DND-41 (cell line): ENCODE measurements at places on chromosomes 2 and 18.

DNA sequence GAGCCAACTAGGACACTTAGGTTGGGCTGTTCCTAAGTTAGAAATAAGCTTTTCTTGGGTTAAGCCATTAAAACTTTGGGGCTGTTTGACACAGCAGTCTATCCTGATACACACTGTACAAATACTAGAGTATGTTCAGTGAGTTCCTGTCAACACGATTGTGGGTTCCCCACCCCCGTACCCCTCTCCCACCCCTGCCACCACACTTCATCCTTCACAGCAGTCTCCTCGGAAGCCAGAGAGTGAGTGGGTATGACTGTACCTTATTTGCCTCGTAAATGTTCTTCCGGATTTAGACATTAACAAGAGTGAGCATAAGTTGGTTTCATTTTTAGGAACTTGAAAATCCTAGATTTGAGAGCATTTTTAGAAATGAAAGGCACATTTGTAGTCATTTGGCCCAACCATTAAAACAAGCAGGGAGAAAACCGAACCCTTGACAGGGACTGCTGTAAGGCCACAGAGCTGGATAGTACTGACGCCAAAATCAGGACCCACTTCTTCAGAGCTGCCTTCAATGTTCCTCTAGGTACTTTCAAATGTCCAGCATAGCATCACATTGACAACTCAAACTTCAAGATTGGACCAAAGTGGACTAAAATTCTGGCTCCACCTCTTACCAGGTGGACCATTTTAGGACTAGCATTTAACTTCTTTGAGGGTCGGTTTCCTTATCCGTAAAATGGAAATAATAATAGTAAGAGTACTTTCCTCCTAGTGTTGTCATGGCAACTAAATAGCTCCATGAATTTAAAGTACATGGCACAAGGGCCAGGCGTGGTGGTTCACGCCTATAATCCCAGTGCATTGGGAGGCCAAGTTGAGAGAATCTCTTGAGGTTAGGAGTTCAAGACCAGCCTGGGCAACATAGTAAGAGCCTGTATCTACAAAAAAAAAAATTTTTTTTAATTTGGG, 166.3 kb upstream of the SERTAD2 start:
- H3K4me3 ChIP-seq, result no peak overlapping the region
- H3K36me3 ChIP-seq, result no peaks in the 10 kb centered on the region
- H3K27ac ChIP-seq, result no peak overlapping the region
- no peaks in the 10 kb centered on the region for H3K4me1 ChIP-seq
- no peak for DNase-seq
- H3K27me3 ChIP-seq, result peaks cover 1% of the 10 kb centered on the region

DNA sequence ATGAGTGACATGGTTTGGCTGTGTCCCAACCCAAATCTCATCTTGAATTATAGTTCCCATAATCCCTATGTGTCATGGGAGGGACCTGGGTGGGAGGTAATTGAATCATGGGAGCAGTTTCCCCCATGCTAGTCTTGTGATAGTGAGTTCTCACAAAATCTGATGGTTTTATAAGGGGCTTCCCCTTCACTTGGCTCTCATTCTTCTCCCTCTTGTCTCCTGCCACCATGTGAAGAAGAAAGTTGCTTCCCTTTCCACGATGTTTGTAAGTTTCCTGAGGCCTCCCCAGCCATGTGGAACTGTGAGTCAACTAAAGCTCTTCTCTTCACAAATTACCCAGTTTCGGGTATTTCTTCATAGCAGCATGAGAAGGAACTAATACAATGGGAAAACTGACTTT, 14.0 kb downstream of the DNAH7 start:
- H3K27ac ChIP-seq, result no peak overlapping the region
- no peak for DNase-seq
- H3K4me1 ChIP-seq, result no peaks in the 10 kb centered on the region
- H3K4me3 ChIP-seq, result no peak overlapping the region

GRCh38 chr2:241773511-241774418, 2.9 kb upstream of the GAL3ST2 start:
- H3K4me1 ChIP-seq, result no peaks in the 10 kb centered on the region
- no peaks in the 10 kb centered on the region for H3K36me3 ChIP-seq
- no peaks in the 10 kb centered on the region for H3K27me3 ChIP-seq
- no peak overlapping the region for H3K4me3 ChIP-seq

GRCh38 chr2:217810260-217810659, 192.5 kb downstream of the TNS1 start:
- H3K4me3 ChIP-seq, result no peak overlapping the region
- H3K4me1 ChIP-seq, result no peaks in the 10 kb centered on the region
- DNase-seq, result no peak
- H3K27ac ChIP-seq, result no peak overlapping the region
- no peaks in the 10 kb centered on the region for H3K36me3 ChIP-seq

DNA sequence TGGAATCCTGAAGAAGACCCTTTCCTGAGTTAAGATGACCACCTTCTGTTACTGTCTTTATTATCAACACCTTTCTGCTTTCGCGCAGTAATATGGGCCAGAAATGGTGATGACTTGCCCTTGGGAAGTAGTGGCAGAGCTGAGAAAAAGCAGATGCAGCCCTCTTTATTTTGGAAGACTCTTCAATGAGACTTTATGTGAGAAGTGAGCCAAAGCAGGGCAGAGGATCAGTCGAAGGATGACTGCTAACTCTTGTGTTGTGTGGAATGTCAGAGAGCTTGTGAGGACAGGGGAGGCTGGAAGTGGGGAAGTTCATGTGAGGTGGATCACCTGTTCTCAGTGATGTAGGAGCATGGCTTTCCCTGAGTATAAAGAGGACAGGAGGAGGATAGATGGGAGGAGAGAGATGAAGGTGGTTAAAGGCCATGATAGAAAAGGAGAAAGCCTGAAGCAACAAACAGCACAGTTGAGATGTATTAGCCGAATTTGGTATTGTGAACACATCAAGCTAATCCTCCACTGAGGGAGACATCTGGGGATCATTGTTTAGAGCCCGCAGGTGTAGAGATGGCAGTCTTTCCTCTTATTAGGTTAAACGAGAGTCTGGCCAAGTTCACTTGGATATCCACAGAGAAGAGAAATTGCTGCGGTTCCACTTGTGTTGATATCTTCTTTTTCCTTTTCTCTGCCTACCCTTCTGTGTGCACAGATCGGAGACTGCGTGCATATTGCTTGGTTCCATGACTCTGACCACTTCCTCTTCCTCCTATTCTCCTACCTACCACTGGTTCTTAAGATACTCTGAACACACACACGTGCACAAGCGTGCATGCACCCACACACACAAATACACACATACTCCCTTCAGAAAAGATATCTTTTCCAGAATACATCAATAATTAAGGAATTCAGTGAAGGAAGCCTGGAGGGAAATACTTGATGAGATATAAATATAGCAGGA, 67.4 kb downstream of the SLC9A2 start:
- no peaks in the 10 kb centered on the region for H3K4me1 ChIP-seq
- H3K36me3 ChIP-seq, result no peaks in the 10 kb centered on the region
- no peak overlapping the region for H3K4me3 ChIP-seq
- no peak overlapping the region for H3K27ac ChIP-seq
- H3K27me3 ChIP-seq, result peaks cover 19% of the 10 kb centered on the region

GRCh38 chr2:232420073-232420454, 13.4 kb downstream of the ALPG start:
- no peak overlapping the region for H3K27ac ChIP-seq

DNA sequence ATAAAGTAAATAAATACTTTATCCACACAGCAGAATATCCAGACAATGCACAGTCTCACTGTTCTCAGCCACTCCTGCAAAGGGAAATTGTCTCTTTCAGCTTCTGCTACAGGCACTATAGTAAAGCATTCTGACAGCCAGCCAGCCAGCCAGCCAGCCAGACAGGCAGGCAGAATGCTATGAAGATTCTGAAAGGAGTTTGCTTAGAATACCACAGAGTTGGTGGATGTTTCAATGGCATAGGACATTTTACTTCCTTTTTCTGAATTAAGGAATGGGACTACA, 116.1 kb upstream of the CYP26B1 start:
- no peaks in the 10 kb centered on the region for H3K27me3 ChIP-seq
- no peaks in the 10 kb centered on the region for H3K36me3 ChIP-seq
- H3K4me1 ChIP-seq, result no peaks in the 10 kb centered on the region

DNA sequence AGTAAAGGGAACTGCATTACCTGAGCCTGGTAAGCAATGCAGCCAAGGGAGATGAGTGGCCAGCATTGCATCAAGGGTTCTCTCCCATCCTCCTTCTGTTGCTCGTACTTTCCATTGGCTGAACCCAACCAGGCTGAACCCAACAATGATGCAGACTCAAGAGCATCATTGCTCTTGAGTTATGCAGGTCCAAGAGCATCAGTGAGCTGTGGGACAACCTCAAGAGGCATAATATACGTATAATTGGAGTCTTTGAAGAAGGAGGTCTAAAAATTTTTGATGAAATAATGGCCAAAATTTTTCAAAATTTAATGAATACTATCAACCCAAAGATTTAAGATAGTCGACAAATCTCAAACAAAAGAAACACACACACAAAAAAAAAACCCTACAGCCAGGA, 213.0 kb downstream of the RNF152 start:
- H3K27ac ChIP-seq, result no peak overlapping the region
- no peak for DNase-seq
- H3K4me3 ChIP-seq, result no peak overlapping the region
- no peaks in the 10 kb centered on the region for H3K4me1 ChIP-seq

DNA sequence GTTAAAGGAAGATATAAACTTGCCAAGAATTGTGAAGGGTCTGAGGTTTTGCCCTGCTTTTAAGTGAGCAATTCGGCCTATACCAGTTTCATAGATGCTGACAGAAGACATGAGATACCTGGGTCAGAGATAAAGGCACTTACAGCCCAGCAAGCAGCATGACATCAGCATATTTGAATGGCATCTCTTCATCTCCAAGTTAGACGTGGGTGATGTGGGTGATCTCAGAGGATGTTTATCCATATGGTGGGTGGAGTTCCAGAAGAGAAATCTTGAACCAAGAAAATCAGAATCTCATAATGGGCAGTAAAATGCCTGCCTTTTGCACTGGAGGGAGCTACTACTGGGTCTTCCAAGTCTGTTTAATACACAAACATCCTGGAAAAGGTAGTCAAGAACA, 44.7 kb downstream of the GYPC start:
- no peak overlapping the region for H3K4me3 ChIP-seq
- H3K4me1 ChIP-seq, result no peaks in the 10 kb centered on the region
- no peaks in the 10 kb centered on the region for H3K27me3 ChIP-seq
- DNase-seq, result no peak
- no peak overlapping the region for H3K27ac ChIP-seq
- no peaks in the 10 kb centered on the region for H3K36me3 ChIP-seq

DNA sequence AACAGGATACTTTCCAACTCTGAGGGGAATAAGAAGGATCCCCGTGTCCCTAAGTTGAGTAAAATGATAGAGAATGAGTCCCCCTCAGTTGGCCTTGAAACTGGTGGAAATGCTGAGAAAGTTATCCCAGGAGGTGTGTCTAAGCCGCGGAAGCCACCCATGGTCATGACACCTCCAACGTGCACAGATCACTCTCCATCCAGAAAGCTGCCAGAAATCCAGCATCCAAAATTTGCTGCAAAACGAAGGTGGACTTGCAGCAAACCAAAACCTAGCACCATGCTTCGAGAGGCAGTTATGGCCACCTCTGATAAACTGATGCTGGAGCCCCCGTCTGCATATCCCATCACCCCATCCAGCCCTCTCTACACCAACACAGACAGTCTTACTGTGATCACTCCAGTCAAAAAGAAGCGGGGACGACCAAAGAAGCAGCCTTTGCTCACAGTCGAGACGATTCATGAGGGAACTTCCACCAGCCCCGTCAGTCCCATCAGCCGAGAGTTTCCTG, 270.1 kb downstream of the SETBP1 start:
- H3K4me1 ChIP-seq, result no peaks in the 10 kb centered on the region
- H3K36me3 ChIP-seq, result no peaks in the 10 kb centered on the region
- no peak overlapping the region for H3K27ac ChIP-seq
- H3K4me3 ChIP-seq, result no peak overlapping the region

DNA sequence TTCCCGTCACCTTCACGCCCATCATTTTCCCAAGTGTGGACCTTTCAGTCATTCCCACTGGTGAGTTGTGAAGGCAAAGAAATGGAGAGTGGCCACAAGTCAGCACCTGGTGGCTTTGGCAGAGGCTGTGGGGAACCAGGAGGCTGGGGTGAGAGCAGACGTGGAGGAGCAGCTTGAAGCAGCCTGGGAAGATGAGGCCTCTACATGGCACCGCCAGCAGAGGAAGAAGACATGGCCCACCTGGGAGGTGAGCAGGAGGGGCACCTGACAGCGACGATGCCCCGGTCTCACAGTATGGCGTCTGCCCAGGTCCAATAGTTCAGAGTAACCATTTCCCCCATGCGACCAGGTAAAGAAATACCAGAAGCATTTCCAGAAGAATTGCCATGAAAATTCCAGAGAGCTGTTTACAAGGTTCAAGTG, 69.0 kb downstream of the TPO start:
- H3K36me3 ChIP-seq, result no peaks in the 10 kb centered on the region
- no peaks in the 10 kb centered on the region for H3K4me1 ChIP-seq
- H3K27me3 ChIP-seq, result no peaks in the 10 kb centered on the region
- DNase-seq, result no peak
- no peak overlapping the region for H3K27ac ChIP-seq
- no peak overlapping the region for H3K4me3 ChIP-seq

- H3K27me3 ChIP-seq, result peaks cover 12% of the 10 kb centered on the region
- no peaks in the 10 kb centered on the region for H3K36me3 ChIP-seq
- no peak for DNase-seq
- no peaks in the 10 kb centered on the region for H3K4me1 ChIP-seq
- no peak overlapping the region for H3K4me3 ChIP-seq
- H3K27ac ChIP-seq, result no peak overlapping the region
Observed at GRCh38 chr2:72914206-72914559, 3.1 kb upstream of the EMX1 start.

DNA sequence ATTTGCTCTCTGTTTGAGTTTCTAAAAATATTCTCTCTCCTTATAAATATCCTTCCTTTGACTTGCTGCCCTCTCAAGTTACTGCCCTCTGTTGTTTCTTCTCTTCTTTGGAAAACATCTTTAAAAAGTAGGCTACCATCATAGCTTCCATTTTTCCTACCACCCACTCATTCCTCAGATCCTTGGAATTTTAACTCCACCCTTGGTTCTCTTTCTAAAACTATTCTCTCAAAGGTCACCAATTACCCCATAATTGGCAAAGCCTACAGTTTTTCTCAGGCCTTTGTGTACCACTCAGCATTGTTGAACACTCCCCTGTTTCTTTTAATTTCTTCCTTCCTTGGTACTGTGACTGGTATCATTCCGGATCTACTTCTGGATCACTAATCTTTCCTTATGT, 43.0 kb upstream of the ITGAV start:
- DNase-seq, result no peak
- H3K4me1 ChIP-seq, result no peaks in the 10 kb centered on the region
- H3K27me3 ChIP-seq, result no peaks in the 10 kb centered on the region
